ENCODE measurements at places on chromosomes 12 and 14.

GRCh38 chr14:88323523-88324199, 592 bp upstream of the KCNK10 start:
- peak; percentile 41 for DNase-seq

GRCh38 chr14:22955702-22956569, 954 bp downstream of the HAUS4 start:
- no peak for DNase-seq

- no peak for DNase-seq
Measured at GRCh38 chr12:68294251-68294650, 37.9 kb downstream of the MDM1 start.

DNA sequence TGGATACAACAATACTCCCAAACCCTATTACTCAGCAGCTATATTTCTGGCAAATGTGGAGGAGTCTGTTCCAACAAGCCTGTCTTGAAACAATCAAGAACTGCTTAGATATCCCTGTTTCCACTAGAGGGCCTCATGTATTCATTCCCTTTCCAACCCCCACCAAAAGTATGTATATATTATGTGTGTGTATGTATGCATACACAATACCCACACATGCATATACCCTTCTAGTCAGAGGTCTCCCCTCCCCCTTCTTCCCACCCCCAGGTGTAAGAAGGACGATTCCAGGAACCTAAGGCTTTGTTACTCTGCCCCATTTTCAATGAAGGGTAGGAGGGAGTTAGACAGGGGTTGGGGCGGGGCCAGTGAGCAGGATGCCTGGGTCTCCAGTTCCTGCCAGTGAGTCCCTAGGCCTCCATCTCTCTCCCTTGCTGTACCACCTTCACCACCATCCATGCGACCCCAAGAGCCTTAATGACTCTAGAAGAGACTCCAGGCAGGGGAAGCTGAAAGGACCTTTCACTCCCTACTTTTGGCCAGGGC, at the start of gene DGKA:
DGKA (plus strand) TSS at position 392 of the 546 bp plus-strand sequence. CDS start 5,342 bp downstream, outside the sequence.
- DNase-seq, result no peak

- DNase-seq, result no peak
Measured at GRCh38 chr12:120490325-120490724, 5.6 kb upstream of the DYNLL1 start.

GRCh38 chr12:110932046-110932445, 11.7 kb upstream of the MYL2 start:
- no peak for DNase-seq

DNA sequence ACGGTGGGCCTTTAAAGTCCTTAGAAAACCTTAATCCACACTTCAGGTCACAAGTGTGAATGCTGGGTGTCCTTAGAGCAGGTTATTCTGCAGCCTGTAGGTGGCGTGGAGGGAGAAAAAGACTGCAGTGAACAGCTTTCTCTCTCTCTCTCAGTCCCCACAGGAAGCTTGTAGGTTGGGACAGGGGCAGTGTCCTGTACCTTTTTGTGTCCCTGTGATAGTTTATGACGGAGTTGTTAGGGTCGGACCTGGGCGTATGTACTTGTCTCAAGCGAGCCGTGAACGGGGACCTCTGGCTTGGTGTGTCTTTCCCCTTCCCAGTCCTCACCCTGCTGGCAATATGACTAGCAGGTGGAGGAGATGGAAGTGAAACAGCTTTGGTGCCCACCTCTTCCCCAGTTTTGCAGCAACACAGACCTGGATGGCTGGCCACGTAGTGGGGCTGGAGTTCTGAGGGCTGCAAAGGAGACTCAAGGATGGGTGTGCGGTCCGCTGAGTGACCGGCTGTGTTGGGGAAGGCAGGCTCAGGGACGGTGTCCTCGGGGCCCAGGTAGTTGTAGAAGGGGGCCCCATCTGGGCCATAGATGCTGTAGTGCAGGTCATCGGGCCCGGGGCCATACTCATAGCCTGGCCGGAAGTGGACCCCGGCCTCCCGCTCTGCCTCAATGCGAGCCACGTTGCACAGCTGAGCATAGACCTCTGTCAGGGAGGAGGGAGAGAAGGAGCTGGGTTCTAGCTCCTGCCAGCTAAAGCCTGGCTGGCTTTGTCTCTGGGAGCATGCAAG, 8.9 kb downstream of the ISCA2 start:
- DNase-seq, result no peak

DNA sequence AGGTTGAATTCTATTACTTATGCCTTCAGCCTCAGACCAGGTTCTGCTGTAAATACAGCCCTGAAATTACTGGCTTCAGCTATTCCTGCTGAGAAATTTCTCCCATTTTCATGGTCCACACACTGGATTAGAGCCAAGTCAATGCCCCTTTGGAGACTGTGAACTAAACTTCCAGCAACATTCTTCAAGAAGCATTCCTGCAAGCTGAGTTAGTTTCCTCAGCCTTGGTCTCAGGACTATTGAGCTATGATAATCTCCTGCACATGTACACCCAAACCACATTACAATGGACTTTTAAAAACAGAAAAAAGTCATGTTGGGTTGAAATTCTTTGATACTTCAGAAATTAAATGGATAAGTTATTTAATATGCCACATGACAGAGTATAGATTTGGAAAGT, 58.0 kb upstream of the AVPR1A start:
- no peak for DNase-seq

Data from progenitor cell of endocrine pancreas (in vitro differentiated cells).